ENCODE measurements at places on chromosomes 7 and 10.

DNA sequence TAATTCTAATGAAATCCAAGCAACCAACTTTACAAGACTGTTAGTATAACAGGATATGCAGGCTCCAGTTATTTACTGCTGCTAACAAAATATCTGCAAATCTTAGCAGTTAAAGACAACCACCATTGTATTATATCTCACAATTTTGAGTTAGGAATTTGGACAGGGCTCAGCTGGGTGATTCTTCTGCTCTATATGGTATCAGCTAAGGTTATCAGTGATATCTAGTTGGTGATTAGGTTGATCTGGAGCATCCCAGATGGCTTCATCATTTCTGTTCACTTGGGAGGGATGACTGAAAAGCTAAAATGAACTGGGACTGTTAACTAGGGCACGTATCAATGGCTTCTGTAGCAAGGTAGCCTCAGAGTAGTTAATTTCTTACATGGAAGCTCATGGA lies 105.7 kb downstream of the MBL2 start:
- DNase-seq, result no peak

- no peak for DNase-seq
Measured at GRCh38 chr7:112116894-112117293, 89.3 kb downstream of the DOCK4 start.

DNA sequence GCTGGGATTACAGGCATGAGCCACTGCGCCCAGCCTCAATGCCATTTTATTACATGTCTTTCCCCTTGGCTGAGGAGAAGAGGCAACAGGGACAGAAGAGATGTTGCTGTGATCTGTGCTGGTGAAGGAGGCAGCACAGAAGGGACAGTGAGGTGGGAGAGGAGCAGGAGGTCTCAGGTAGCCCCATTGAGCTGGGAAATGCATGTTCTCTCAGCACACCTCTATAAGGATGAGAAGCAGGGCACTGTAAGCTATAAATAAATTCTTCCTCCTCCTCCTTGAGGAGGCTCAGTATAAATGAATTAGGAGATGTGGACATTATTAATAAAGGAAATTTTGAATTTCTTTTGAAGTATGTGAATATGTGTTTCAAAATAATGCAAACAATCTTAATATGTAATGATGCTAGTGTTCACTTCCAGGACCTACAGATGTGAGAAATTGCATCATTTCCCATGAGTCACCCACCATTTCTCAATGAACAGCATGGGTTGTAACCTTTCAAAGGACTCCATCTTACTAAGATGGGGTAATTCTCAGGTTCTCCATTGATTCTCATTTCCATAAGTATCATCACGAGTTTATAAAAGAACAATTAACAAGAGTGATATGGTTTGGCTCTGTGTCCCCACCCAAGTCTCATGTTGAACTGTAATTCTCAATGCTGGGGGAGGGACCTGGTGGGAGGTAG lies 88.9 kb upstream of the ODAD2 start:
- no peak for DNase-seq

DNA sequence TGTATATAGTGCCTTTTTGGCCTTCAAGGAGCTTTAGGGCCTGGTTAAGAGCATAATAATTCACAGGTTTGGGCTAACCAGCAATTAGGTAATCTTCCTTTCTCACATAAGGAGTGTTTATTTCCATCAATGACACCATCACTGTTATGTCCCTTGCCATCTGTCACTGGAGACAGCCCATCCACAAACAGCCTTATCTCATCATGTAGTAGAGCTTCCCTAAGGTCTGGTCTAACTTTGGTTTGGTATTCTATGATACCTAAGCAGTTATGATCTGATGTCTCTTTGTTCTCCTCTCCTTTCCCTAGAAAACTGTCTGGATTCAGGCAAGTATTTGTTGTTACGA lies 26.4 kb downstream of the MAPK8 start:
- DNase-seq, result no peak

DNA sequence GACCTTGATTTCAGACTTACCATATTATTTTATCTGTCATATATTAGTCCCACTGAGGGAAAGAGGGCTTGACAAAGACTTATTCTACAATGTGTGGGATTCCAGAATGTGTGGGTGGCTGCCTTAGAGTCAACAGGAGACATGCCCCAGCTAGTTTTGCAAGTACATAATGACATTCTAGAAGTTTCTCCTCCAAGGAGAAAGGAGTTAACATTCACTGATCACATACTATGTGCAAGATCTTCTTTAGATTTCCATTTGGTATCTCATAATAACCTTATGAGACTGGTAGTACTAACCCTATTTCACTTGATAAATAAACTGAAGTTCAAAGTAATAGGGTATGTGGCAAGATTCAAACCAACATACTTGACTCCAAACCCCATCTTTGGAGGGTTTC lies 25.2 kb downstream of the IRF5 start:
- DNase-seq, result no peak

- DNase-seq, result no peak
Measured at GRCh38 chr7:99827040-99827778, 604 bp upstream of the CYP3A43 start.

DNA sequence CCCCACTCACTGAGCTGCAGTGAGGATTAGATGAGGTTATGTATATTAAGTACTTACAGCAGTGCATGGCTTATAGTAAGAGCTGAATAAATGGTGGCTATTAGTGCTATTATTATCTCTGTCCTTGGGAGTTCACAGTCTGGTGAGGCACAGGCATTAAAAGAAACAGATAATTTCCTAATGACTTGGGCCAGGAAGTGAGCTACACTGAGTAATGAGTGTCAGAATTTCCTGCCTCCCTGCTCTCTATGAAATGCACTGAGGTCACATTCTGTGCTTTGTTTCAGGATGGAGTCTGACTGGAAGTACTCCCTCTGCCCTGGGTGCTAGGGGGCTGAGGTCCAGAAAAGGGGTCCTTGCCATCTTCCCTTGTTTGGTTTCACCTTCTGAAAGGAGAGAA lies 48.7 kb upstream of the LOXL4 start:
- no peak for DNase-seq

Measured in NCI-H446 (cell line).